PC-3 (cell line): ENCODE measurements at places on chromosomes 13 and 19. TPM values are rescaled to one million over a fixed set of nuclear protein-coding genes. Genes with fewer than 3 reads are reported as not detected.

Gene GIPC3
- total RNA-seq, result 0.18 TPM in 1 of 2 replicates, not detected in the other

Gene FUT3
- 7.7 and 7.8 TPM in 2 replicates for total RNA-seq

DNA sequence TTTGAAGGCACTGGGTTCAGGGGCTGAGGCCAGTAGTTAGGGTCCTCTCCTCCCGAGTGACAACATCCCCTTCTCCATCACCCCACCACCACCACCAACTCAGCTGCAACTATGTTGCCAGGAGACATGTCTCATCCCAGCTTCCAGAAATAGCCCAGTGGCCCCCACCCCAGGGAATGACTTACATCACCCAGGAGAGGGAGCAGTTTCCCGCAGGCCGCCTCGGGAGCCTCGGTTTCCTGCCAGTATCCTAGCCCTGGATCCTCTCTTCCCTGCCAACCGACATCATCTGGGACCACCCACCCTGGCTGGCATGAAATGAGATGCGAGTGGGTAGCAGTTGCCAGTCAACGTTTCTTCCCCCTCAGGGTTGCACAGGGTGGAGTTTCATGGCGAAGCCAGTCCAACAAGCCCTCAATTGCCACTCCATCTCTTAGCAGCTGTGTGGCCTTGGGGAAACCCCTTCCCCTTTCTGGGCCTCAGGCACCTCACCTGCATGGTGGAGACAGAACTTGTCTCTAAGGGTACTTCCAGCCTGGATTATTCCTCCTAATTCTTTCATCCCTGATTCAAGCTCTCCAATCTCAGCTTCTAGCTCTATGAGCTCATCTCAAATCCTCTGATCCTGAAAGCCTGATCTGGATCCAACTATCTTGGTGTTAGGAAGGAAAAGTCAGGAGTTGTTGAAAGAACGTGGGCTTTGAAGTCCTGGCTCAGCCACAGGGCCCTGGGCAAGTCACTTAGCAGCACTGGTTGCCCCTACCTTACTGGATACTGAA lies 3.9 kb upstream of the GSK3A start:
- H3K27me3 ChIP-seq, result no peaks in the 10 kb centered on the region
- peak; percentile 63 for DNase-seq
- H3K4me1 ChIP-seq, result peaks cover 1% of the 10 kb centered on the region
- no peaks in the 10 kb centered on the region for H3K36me3 ChIP-seq

Gene SIGLECL1
- not detected in 2 replicates for total RNA-seq

DNA sequence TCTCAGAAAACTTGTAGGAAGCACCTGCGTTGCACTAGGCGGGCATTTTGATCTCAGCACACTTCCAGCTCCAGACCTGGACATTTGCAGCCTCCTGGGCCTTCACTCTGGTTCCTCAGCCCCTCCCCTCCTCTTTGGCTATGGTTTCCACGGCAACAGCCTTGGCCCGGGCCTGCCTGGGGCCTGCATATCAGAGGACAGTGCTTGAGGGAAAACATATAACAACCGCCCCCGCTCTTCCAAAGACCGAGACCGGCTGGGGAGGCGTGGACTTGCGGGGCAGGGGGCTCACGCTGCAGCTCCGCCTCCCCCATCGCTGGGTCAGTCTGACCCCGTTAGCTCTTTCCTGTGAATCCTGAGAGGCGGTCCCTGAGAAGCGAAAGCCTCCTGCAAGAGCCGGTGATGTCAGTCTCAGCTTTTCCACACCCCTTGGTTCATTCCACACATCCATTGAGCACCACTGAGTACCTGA lies 125.7 kb upstream of the PEG3 start:
- DNase-seq, result no peak
- no peaks in the 10 kb centered on the region for H3K4me1 ChIP-seq
- H3K4me3 ChIP-seq, result no peak overlapping the region
- H3K27me3 ChIP-seq, result peaks cover 12% of the 10 kb centered on the region
- no peaks in the 10 kb centered on the region for H3K36me3 ChIP-seq

Gene ACP7
- total RNA-seq, result 3.4 and 5.0 TPM in 2 replicates

GRCh38 chr13:44884076-44884729 lies 105.1 kb downstream of the NUFIP1 start:
- peaks cover 13% of the 10 kb centered on the region for H3K4me1 ChIP-seq
- no peaks in the 10 kb centered on the region for H3K27me3 ChIP-seq
- peak overlapping the region; percentile 86 for H3K27ac ChIP-seq

Gene FLT3
- not detected in 2 replicates for total RNA-seq

Gene UCHL3
- total RNA-seq, result 38.6 and 50.0 TPM in 2 replicates

DNA sequence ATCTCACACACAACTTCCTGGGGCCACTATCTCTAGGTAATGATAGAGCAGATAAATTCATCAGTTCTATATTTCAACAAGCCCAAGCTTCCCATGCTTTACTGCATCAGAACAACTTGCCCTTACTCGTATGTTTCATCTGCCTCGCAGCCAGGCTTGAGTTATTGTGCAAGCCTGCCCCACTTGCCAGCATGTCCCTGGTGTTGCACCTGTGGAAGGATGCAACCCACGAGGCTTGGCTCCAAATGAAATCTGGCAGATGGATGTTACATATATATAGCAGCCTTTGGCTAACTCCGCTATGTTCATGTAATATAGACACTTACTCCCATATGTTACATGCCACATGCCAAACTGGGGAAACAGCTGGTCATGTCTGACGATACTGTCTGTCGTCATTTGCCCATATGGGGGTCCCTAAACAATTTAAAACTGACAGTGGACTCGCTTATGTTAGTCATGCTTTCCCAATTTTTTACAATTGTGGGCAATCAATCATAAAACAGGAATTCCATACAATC lies 6.2 kb downstream of the ERVK3-1 start:
- H3K4me1 ChIP-seq, result no peaks in the 10 kb centered on the region
- no peak for DNase-seq
- no peak overlapping the region for H3K4me3 ChIP-seq

GRCh38 chr13:60282186-60282585 lies 114.8 kb upstream of the TDRD3 start:
- no peaks in the 10 kb centered on the region for H3K36me3 ChIP-seq
- no peak overlapping the region for H3K4me3 ChIP-seq
- no peaks in the 10 kb centered on the region for H3K4me1 ChIP-seq
